ENCODE measurements at places on chromosomes 5 and 9. TPM values are rescaled to one million over a fixed set of nuclear protein-coding genes. Genes with fewer than 3 reads are reported as not detected.

The AFAP1L1 gene
- 23.2 TPM for total RNA-seq

The SYNPO gene
- 1.3 TPM for total RNA-seq

The NCS1 gene
- total RNA-seq = 85.4 TPM

The FRRS1L gene
- total RNA-seq = not detected

The SIL1 gene
- total RNA-seq = 35.8 TPM

The DMRT2 gene
- total RNA-seq = not detected

The FOXD4 gene
- total RNA-seq = not detected

The C9orf153 gene
- 0.33 TPM for total RNA-seq

Data from mammary epithelial cell (primary cell).